ENCODE measurements at places on chromosomes 3 and 15.

- DNase-seq = no peak
Measured at GRCh38 chr3:99902091-99902490, 84.4 kb downstream of the CMSS1 start.

- no peak for DNase-seq
Measured at GRCh38 chr3:134378384-134378783, 4.1 kb upstream of the AMOTL2 start.

DNA sequence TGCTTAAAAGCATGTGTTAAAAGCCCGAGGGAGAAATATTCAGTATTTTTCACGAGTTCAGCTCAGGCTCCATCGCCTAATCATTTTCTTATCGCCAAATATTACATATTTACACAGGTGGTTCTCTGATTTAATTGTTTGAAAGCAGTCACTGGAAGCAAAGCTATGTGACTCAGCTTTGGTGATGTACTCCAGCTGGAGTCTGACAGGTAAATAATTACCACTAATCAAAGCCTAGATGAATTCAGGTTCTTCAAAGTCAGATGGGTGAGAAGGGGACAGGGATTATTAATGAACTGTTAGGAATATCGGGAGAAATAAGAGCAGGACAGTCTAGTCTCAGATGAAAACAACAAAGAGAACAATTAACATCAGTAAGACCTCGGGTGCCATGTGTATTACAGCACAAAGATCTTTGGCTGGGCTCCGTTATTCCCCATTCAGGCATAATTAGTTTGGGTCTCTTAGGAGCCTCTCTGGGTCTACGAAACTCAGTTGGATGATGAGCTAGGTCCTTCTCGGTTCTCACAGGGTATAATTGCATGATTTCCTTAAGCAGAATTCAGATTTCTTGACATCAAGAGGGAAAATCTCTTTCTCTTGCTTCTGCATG, 331.7 kb upstream of the ADAMTS9 start:
- no peak for DNase-seq

- DNase-seq = no peak
Measured at GRCh38 chr3:33089515-33089914, 7.4 kb downstream of the GLB1 start.

GRCh38 chr3:174659511-174659910, 199.6 kb upstream of the NAALADL2 start:
- no peak for DNase-seq

DNA sequence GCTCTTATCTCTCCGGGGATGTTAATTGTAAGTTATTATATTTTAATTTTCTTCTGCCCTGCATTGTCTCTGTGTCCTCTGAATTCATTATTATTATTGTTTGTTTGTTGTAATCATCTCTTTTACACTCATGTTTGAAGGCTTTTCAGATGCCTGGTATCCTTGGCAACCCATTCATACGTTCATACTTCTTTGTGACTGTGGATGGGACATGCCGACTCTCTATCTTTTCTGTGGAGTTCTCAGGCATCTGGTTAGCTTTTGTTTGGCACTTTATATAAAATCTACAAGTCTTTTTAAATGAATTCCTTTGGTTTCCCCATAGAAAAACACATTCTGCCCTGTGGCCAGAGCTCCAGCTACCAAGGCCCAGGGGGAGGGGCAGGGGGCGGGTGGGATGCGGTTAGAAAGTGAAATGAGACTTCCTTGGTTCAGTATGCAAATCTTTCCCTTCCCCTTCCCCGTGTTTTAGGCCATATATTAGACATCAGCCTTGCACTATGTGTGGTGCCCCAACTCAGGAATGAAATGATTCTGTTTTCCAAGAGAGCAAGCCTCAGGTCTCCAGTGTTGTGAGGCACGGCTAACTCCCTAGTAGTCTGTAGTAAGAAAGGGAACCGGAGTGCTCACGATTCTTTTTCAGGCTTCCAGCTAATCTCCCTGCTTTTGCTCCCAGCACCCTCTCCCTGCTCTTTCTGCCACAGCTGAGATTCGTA, 79.2 kb downstream of the SST start:
- no peak for DNase-seq

GRCh38 chr15:41473418-41473817, 20.3 kb upstream of the ITPKA start:
- no peak for DNase-seq

DNA sequence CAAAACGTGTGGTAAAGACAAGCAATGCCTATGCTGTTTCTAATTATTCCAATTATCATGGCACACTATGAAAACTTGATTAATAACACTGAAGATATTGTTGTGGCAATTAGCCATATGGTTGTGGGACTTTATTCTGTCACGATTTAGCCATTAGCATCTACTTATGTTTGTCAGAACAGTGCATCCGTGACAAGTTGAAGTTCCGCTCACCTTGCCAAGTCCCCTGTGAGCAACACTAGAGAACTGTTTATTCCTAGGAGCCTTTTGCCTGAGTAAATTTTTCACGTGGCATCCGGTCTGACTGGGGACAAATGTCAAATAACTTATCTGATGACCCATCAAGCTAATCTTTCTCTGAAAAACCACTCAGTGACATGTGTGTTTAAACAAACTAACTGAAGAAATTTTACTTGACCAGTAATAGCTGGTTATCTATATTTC, 403.3 kb downstream of the TBC1D5 start:
- no peak for DNase-seq

GRCh38 chr3:11944052-11944673, 60.0 kb upstream of the SYN2 start:
- no peak for DNase-seq

- DNase-seq = no peak
Measured at GRCh38 chr3:116951610-116952009, 242.0 kb downstream of the TUSC7 start.

DNA sequence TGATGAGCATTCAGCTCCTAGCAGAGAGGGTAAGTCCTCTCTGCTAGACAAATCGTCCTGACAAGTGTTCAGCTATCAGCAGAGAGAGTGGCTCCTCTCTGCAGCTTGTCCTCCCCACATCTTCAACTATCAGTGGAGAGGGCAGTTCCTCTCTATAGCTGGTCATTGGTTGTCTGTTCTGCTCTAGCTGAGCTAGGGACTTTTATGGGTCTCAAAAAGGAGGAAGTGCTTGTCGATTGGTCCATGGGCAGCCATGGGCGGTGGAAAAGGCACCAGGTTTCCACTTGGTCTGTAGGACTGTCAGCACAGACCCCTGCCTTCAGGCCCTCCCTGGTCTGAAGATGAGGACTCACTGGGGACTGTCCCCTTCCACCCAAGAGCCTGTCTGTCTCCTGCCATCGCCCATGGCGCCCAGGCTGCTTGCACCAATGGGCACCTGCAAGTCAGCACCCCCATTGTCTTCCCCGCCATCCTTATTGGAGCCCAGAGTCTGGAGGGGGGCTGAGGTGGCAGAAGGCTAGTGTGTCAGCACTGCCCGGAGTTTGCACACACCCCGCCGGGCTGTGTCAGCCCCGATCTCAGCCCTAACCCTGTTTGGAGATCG, 264.7 kb downstream of the ZBBX start:
- no peak for DNase-seq

DNA sequence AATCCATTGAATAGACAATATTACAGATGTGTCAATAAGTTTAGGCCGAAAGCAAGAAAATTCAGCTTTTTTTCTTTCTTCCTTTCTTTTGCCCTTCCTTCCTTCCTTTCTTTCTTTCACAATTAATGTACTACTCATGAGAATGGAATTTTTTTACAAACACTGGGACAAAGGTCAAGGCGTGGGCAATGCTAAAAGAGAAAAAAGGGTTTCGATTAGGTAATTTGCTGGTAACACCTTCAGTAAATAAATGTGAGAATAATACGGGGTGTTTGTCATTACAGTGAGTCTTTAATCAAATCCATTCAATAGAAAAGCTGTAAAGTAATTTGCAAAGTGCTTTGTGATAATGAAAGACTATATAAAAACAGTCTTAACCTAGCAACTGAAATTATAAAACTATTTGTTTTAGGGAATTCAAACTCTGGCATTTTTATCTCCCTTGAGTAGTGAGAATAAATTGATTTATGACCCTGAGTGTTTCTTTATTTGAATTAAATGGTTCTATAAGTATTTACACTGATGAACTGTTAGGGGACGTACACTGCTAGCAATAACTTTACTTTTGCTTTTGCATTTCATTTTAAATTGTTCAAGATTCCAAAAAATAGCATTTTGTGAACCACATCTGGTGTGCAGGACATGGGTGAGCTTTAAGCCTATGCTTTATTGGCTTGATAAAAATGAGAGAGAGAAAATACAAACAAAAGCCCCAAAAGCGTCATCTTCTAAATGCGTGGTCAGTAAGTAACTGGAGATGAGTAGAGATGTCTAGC, 104.2 kb upstream of the THRB start:
- no peak for DNase-seq

- DNase-seq = no peak
Measured at GRCh38 chr3:126816986-126817777, 113.1 kb downstream of the CHCHD6 start.

GRCh38 chr15:94683902-94684301, 452.5 kb downstream of the MCTP2 start:
- no peak for DNase-seq

GRCh38 chr3:72494130-72494529, 354.1 kb downstream of the SHQ1 start:
- DNase-seq = no peak

- DNase-seq = no peak
Measured at GRCh38 chr3:129004639-129005295, 3.7 kb downstream of the EFCC1 start.

- DNase-seq = no peak
Measured at GRCh38 chr3:174363256-174363655, 495.9 kb upstream of the NAALADL2 start.

GRCh38 chr15:48084759-48085590, 35.8 kb upstream of the SLC24A5 start:
- DNase-seq = no peak

DNA sequence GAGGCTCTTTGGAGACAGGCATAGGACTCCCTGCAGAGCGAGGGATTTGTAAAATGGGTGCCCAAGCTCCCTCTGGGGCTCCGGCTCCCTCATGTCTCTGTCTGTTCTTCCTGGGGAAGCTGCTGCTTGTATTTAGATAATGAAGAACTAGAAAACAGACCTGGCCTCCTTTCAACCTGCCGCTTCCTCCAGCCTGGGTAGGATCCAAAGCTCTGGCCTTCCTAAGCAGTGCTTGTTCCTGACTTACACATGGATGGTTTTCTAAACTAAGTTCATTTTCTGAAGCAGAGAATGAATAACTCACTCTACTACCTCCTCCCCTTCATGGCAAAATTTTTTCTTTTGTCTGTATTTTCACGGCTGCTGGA, 36.9 kb upstream of the MYZAP start:
- no peak for DNase-seq

- no peak for DNase-seq
Measured at GRCh38 chr3:48655606-48656005, 7.1 kb downstream of the CELSR3 start.

GRCh38 chr3:45055032-45055410, 28.9 kb downstream of the CLEC3B start:
- DNase-seq = no peak

DNA sequence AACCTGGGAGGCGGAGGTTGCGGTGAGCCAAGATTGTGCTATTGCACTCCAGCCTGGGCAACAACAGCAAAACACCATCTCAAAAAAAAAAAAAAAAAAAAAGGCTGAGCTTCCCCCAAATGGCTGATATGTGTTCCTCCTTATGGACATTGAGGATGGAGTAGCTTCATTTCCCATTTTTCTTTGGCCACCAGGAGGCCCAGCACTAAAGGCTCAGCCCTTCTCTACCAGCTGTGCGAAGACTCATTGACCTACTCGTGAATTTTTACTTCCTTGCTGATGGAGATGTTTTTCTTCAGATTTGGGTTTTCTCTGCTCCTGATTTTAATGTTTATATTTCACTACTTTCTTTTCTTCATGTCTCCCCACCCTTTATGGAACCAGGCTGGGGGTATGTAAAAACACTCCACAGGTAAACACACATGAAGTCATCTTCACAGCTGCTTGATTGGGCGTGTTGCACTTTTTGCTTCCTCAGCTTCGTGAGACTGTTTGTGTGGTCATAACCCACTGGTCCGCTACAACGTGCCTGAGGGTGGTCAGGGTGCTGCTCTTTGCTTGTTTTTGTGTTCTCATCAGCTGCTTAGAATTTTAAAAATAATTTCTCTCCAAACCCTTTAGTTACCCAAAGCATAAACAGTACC, 13.5 kb downstream of the SEMA4B start:
- DNase-seq = no peak

- no peak for DNase-seq
Measured at GRCh38 chr3:172201136-172201869, 161.9 kb downstream of the FNDC3B start.

- DNase-seq = no peak
Measured at GRCh38 chr15:73172508-73172907, 120.2 kb downstream of the NEO1 start.

DNA sequence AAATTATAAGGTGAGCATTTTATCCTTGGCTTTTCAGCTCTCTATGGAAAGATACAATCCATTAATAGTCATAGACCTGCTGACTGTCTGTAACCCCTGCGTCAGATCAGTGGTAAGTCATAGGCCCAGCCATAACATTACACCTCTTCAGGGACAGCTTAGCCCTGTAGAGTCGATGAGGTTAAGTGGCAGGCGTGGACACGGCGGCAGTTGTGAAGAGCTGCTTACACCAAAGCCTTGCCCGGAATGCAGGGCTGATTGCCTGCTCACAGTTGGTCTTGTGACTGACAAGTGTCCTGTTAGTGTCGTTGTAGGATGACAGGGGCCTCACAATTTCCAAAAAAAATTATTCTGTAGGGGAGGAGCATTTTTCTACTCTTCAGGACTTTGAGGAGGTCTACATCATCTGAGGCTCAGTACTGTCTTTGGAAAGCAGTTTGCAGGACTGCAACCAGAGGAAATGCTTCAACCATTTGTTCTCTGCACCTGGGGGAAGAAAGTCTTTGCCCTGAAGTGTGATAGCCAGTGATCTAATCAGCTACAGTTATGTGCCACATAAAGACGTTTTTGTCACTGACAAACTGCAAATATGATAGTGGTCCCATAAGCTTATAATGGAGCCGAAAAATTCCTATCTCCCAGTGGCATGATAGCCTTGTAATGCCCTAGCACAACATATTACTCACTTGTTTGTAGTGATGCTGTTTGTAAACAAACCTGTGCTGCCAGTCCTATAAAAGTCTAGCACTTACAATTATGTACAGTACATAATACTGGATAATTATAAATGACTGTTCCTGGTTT, 14.9 kb upstream of the SELENOT start:
- DNase-seq = no peak

- DNase-seq = no peak
Measured at GRCh38 chr3:62805580-62806277, 69.5 kb downstream of the CADPS start.

- no peak for DNase-seq
Measured at GRCh38 chr15:67190813-67191212, 63.6 kb downstream of the AAGAB start.

- no peak for DNase-seq
Measured at GRCh38 chr15:59327942-59328341, 44.7 kb downstream of the MYO1E start.

GRCh38 chr3:189797103-189797750, 166.0 kb downstream of the TP63 start:
- DNase-seq = no peak

DNA sequence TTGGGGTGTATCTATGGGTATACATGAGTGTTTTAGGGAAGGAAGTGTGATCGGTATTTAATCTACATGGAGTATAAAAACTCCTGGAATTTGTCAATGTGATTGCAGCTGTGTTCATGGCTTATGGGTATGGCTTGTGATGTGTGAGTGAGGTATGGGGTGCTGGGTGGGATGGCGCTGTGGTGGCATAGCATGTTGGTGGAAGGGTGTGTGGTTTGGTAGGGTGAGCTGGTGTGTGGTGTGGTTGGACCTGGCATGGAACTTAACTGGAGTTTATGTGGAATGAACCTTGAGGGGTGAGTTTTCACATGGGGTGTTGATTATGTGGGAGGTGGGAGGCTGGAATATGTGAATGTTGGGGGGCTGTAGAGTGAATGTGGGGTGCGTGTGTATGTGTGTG, 492 bp upstream of the MOBP start:
- no peak for DNase-seq

Data from T-helper 9 cell (primary cell).